ENCODE measurements at places on chromosomes 4 and X.

- DNase-seq, result peak; percentile 14
Observed at GRCh38 chr4:55912249-55912648, 36.5 kb upstream of the CEP135 start.

DNA sequence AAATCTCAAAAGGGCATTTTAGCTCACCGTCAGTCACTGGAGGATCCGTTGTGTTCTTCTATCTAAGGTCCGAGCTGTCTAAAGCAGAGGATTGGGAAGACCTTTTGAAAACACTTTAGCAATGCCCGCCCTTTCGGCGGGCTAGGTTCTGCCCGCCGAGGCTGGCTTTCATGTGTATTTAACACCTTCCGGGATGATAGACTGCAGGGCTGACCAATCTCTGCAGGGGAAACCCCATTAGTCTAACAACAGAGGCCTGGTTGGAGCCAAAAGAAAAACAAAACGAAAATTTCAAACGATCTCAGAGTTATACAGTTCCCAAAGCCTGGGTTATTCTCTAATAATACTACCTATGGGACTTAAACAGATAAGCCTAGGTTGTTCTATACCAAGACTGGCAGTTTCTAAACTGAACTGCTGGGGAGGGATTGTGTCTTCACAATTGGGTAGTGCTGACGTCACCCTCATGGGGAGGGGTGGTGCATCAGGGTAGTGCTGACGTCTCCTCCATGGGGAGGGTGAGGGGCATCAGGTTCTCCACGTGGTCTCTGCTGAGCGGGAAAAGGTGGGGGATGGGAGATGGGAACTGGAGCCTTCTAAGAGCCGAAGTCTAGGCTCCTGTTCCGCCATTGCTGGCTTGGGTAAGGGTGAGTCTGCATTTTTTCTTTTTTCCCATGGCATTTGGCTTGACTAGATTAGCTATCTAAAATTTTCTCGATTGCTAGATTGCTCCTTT lies 14.8 kb upstream of the CUL4B start:
- no peak for DNase-seq

DNA sequence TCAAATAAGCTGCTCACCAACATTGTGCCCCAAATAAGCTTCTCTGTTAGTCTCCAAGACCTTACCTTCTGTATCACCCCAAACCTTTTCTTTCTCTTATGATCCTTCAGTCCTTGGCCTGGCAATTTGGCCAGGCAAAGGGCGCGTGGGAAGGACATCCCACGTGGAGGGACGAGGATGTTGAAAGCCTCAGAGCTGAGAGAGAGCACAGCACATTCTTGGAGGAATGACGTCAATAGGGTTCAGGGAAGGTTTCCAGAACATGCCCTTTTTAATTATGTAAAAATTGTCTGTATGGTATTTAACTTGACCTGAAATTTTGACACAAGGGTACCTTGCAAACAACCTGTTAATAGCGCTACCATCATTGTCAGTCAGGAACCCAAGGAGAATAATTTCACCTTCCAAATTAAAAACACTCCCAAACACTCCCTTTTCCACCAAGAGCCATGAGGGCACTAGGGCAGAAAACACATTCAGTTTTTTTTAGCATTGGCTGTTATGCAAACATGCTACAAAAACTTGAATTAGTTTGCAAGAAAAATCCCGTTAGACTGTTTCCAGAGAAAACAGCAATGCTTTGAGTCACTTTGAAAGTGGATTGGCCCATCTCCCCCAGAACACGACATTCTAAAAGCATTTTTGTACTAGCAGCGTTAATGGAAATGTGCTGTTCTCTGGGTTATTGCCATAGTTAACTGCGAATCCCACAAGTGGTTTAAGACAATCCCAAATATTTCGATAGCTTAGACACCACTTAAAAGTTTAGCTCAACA lies 183.2 kb upstream of the PUDP start:
- DNase-seq, result no peak

DNA sequence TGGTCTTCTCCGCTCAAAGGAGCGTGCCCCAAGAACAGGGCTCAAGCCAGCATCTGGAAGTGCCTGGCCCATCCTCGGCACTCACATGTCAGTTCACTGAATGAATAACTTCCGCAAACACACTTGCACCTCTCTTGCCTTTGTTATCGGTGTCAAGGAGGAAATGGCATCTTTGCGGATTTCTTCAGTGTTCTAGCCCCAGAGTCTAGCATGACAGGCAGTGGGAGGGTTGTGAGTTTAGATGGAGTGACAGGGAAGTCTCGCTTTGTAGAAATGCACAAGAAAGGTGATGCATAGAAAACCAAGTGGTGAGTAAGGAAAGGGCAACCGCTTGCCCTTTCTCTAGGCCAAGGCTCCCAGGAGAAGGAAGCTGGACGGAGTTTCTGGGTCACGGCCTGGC lies 17.6 kb upstream of the MECP2 start:
- DNase-seq, result no peak

DNA sequence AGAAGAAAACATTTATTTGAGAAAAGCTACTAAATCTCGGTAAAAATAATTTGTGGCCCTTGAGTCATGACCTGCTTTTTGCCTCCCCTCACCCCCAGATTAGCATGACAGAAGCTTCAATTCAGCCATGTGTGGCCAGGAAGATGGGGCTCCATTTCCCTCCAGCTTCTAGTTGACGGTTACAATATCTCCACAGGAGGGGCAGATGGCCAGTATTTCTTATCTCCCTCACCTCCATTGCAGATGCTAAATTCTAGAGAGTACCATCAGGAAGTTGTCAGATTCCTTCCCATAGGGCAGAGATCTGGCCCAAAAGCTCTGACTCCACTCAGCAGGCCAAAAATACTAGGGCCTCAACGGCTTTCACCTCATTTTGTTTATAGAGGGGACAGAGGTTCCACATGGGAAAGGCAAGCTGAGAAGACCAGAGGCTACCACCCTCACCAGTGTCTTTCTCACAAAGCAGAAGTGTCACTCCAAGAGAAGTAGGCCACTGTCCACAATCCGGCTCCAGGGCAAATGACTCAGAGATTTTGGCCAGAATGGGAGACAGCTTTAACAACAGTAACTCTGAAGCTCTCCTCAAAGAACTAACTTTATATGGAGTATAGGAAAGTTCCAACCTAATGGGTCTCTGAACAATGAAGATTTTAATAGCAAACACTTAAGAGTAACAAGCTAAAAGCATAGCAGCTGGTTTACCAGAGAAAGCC lies 108.3 kb downstream of the TBC1D19 start:
- no peak for DNase-seq

DNA sequence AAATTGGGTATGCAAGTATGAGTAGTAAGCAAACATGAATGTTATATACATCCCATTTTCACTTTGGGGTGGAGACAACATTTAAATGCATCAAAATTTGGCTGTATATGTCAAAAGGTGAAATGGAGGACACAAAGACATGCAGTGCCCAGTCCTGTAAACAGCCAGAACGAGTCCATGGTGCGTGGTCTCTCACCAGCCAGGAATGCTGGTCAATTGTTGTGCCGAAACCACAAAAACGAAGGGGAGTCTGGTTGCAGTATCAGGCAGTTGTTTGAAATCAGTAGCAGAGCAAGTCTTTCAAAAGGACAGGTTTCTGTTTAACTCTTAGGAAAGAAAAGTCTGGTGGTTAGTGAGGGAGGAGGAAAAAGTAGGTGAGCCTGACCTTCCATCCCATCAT lies 22.3 kb upstream of the RNF150 start:
- DNase-seq, result no peak

DNA sequence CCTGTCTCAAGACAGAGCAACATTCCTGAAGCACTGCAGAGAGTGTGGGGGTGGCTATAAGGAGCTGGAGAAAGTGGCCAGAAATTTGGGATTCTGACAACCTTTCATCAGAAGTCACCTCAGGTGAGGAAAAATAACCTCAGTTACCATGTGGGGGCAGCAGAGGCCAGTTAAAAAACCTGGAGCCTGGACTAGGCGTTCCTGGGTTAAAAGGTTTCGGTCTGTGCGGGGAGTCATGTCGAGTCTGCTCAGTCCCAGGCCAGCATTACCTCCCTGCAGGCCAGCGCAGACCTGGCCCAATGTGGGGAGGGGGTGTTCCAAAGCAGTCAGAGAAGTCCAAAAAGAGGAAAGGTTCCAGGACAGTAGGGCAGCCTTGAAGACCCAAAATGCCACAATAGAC lies 10.9 kb upstream of the NALF2 start:
- DNase-seq, result no peak

- DNase-seq, result peak; percentile 49
Observed at GRCh38 chr4:146095091-146095690, 80.3 kb upstream of the LSM6 start.

- DNase-seq, result no peak
Observed at GRCh38 chrX:149715468-149715867, 3.6 kb downstream of the MAGEA11 start.

DNA sequence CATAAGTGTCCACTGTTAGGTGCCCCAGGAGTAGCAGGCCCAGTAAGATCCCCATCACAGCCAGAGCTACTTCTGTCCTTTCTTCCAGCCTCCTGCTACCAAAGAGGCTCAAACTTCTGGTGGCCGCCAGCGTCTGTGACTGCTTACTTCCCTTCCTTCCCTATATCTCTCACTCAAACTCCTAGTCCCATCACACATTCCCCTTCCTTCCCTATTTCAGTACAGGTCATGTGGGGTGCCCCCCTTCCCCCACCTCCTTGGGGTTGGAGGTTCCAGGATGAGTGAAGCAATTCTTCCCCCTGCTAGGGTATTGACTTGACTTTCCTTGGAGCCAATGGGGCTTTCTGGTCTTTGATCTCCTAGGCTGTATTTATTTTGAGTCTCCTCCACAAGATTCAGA lies at the start of gene VSIG4:
Gene VSIG4 (minus strand): TSS at position 137 of the 400 bp plus-strand sequence. CDS start 82 bp downstream, at position 55.
- no peak for DNase-seq

All from hematopoietic multipotent progenitor cell treated with erythropoietin and hydrocortisone succinate and interleukin-3 and kit ligand, for 17 days (in vitro differentiated cells).